ENCODE measurements at places on chromosomes 11 and 22. TPM values are rescaled to one million over a fixed set of nuclear protein-coding genes. Genes with fewer than 3 reads are reported as not detected.

DNA sequence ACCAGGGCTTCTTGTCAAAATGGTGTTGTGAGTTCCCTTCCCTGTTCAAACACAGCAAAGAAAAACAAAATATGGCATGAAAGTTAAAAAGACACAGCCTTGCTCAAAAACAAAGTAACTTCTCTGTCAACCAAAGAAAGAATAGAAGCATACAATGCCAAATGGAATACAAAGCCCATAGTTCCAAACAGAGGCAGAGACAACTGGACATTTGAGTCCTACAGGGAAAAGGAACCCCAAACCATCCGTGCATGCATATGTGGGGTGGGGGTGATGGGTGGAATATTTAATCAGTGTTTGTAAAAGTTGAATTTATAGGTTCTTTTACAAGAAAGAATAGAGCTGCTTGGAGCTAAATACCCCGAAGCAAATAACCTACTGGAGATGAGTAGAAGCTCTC is 218.7 kb downstream of the FAM76B start:
- DNase-seq, result no peak

DNA sequence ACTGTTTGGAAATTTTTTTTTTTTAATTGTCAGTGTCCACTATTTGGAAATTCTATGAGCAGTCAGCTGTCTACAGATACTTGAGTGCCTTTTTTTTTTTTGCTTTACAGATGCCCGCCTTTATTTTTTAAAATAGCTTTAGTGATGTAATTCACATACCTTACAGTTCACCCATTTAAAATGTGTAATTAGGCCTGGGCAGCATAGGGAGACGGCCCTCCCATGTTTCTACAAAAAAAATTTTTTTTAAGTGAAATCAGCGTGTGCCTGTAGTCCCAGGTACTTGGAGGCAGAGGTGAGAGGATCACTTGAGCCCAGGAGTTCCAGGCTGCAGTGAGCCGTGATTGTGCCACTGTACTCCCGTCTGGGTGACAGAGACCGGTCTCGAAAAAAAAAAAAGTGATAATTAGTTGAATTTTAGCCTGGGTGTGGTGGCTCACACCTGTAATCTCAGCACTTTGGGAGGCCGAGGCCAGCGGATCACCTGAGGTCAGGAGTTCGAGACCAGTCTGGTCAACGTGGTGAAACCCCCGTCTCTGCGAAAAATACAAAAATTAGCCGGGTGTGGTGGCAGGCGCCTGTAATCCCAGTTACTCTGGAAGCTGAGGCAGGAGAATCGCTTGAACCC is 1.5 kb downstream of the ZNF143 start:
- no peak for DNase-seq

CDON gene
- 12.3 TPM for total RNA-seq

SLC22A8 gene
- not detected for total RNA-seq

- DNase-seq, result no peak
Observed at GRCh38 chr11:81886406-81887075, 847.1 kb downstream of the FAM181B start.

DNA sequence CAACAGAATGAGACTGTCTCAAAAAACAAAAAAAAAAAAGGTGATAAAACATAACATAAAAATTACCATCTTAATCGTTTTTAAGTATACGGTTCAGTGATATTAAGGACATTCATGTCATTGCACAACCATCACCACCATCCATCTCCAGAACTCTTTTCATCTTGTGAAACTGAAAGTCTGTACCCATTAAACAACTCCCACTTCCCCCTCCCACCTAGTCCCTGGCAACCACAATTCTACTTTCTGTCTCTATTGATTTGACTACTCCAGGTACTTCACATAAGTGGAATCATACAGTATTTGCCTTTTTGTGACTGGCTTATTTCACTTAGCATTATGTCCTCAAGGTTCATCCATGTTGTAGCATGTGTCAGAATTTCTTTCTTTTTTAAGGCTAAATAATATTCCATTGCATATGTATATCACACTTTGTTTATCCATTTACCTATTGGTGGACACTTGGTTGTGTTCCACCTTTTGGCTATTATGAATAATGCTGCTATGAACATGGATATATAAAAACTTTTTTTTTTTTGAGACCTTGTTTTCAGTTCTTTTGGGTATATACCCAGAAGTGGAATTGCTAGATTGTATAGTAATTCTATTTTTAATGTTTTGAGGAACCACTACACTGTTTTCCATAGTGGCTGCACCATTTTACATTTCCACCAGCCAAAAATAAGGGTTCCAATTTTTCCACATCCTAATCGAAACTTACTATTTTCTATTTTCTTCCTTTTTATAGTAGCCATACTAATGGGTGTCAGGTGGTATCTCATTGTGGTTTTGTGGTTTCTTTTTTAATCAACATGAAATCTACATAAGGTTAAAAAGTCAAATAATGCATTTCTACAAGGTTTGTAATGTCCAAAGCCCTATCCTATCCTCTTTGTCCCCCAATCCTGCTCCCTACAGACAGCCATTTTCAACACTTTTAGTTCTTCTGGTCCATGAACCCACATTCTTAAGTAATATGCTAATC is 23.4 kb upstream of the PIK3C2A start:
- no peak for DNase-seq

RASSF10 gene
- 0.22 TPM for total RNA-seq

DNA sequence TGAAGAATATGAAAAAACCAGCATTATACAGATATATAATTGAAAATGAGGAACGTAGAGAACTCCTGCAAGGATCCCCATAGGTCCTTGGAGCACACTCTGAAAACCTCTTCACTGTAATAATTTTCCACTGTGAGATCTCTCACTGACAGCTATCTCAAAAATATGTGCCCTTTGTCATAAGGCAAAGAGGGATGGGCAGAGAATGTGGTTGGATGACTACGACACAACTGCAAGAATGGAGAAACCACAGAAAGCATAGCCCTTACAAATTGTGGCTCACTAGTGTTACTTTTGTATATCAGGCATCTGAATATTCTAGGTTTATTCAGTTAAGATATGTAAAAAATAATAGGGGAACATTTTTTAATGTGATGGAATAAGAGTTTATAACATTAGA is 7.9 kb upstream of the CTSC start:
- no peak for DNase-seq

GRCh38 chr22:29816980-29817379 is 21.1 kb downstream of the ASCC2 start:
- DNase-seq, result no peak

GRCh38 chr22:46528121-46528610 is 9.3 kb downstream of the CELSR1 start:
- DNase-seq, result no peak

DNA sequence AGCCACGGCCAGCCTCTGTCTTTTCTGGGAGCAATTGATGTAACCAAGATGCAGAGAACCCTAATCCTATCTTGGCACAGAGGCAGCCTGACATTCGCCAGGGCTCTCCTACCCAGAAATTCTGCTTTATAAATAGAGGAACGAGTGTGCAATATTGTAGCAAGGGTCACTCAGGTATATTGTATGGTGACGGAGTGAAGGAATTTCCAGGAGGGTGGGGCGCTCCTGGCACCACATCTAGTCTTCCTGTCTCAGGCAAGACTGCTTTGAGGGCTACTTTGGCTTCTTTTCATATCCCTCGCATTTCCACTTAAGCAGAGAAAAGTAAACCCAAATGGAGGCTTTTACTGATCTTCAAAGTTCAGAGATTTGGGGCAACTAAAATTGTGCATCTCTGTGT is 114.4 kb downstream of the BARX2 start:
- DNase-seq, result no peak

PRAME gene
- total RNA-seq, result not detected

GRCh38 chr11:107392611-107393010 is 65.0 kb downstream of the CWF19L2 start:
- DNase-seq, result no peak

GRCh38 chr11:44527476-44527875 is 38.0 kb upstream of the CD82 start:
- no peak for DNase-seq

APOA4 gene
- total RNA-seq, result not detected

TTC36 gene
- total RNA-seq, result 0.30 TPM
